ENCODE measurements at places on chromosomes 13 and 19. TPM values are rescaled to one million over a fixed set of nuclear protein-coding genes. Genes with fewer than 3 reads are reported as not detected.

TEX26 gene
- not detected for total RNA-seq

LRRC63 gene
- total RNA-seq: not detected

STAP2 gene
- 51.0 TPM for total RNA-seq

CDX2 gene
- not detected for total RNA-seq

ZNF226 gene
- total RNA-seq: 12.0 TPM

ANO8 gene
- total RNA-seq: 3.9 TPM

ZNF563 gene
- total RNA-seq: 4.7 TPM

MCEMP1 gene
- not detected for total RNA-seq

FGF9 gene
- not detected for total RNA-seq

TJP3 gene
- 0.39 TPM for total RNA-seq

PRSS57 gene
- total RNA-seq: not detected

COL4A2 gene
- total RNA-seq: 176 TPM

ZNF439 gene
- 14.7 TPM for total RNA-seq

C19orf73 gene
- 1.3 TPM for total RNA-seq

OR7D2 gene
- not detected for total RNA-seq

CPB2 gene
- total RNA-seq: 1.6 TPM

MAN2B1 gene
- 50.6 TPM for total RNA-seq

FSD1 gene
- total RNA-seq: 1.7 TPM

ATCAY gene
- total RNA-seq: not detected

FGF22 gene
- total RNA-seq: 0.39 TPM

CD37 gene
- total RNA-seq: not detected

IGFL3 gene
- total RNA-seq: not detected

FFAR2 gene
- not detected for total RNA-seq

HIPK4 gene
- 0.39 TPM for total RNA-seq

CRB3 gene
- total RNA-seq: 0.65 TPM

ZSCAN4 gene
- total RNA-seq: 0.39 TPM

GPATCH1 gene
- total RNA-seq: 14.5 TPM

SULT2B1 gene
- 0.54 TPM for total RNA-seq

All from placental epithelial cell (primary cell).